ENCODE measurements at places on chromosomes 1 and 21.

DNA sequence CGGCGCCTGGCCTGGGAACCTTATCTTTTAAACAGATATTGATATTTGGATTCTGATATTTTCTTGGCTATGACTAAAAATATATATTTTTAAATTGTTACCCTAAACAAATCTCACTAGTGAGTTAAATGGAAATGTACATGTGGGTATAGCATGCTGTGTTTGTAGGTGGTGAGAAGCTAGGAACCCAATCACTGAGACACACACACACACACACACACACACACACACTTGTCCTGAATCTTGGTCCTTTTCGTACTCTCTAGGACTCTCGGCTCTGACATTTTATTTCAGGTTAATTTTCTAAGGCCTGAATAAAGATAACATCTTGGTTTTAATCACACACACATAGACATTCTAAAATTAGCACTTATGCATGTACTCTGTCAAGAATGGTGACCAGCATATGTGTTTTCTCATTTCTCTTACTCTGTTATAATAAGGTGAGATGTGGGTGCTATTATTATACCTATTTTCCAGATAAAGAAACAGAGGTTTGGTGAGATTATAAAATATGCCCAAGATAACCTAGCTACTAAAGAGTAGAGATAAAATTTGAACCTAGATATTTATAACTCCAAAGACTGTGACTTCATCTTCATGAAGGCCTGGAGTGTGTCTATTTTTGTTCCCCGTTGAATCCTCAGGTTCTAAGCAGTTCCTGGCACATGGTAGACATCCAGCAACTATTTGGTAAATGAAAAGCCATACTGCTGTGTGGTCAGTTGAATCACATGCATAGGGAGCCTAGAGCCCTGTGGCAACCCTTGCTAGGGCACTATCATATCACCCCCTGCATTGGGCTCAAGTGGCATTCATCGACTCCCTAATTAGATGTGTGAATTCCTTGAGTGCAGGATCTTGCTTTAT, 85.0 kb upstream of the RAB3GAP2 start:
- DNase-seq: no peak

GRCh38 chr1:167152192-167152876, 58.5 kb downstream of the STYXL2 start:
- DNase-seq: no peak

DNA sequence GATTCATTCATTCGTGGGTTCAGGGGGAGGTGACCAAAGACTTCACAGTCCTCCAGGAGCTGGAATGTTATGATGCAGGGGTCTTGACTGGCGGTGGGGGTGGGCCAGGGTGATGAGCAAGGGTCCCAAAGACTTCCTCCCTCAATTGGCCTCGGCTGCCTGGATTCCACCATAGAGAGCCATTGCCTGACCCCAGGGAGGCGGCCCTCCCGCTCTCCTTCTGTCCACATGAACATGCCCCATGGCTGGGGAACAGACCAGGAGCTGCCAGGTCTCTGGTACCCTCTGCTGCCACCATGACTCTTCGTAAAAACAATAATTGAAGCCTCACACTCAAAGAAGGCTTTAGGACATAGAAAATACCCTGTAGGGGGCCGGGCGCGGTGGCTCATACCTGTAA, 102.5 kb upstream of the CASZ1 start:
- DNase-seq: no peak

- DNase-seq: no peak
Observed at GRCh38 chr1:7893529-7894180, 40.8 kb upstream of the UTS2 start.

DNA sequence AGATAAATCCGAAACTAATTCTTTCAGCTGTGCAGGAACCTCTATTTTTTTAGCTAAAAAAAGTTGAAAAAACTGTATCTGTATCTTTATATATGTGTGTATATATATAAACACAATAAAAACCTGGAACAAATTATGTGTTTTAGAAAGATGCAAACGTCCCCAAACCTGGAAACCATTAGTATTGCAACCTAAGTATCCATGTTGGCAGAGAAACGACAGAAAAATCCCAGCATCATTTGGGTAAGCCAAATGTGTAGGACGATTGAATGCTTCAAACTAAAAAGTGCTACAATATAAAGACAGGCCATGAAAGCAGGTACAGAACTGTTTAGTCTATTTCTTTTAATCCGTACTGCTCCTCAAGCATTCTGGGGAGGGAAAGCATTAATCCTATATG, 87.9 kb downstream of the AHCTF1 start:
- no peak for DNase-seq

DNA sequence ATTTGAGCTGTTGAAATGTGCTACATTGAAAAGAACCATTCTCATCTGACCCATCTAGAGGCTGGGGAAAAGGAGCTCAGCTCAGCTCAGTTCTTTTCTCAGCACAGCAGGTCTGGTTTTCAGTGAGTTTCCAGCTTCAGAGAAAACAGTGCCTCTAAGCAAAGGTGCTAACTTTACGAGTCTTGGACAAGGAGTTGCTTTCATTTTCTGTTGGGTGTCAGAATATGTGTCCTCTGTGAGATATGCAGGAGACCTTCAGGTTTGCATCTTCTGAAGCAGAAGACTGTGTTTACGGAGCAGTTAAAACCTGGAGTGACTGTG, 321.3 kb upstream of the USP24 start:
- DNase-seq: no peak

DNA sequence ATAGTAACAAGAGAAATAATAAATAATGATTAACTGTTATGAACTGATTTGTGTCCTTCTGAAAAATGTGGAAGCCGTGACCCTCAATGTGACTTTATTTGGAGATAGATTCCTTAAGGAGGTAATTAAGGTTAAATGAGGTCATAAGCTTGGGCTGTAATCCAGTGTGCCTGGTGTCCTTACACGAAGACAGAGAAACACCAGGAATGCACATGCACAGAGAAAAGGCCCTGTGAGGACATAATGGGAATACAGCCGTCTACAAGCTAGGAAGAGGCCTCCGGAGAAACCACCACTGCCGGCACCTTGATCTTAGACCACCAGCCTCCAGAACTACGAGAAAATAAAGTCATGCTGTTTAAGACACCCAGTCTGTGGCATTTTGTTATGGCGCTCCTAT, 215.9 kb downstream of the NEGR1 start:
- no peak for DNase-seq

DNA sequence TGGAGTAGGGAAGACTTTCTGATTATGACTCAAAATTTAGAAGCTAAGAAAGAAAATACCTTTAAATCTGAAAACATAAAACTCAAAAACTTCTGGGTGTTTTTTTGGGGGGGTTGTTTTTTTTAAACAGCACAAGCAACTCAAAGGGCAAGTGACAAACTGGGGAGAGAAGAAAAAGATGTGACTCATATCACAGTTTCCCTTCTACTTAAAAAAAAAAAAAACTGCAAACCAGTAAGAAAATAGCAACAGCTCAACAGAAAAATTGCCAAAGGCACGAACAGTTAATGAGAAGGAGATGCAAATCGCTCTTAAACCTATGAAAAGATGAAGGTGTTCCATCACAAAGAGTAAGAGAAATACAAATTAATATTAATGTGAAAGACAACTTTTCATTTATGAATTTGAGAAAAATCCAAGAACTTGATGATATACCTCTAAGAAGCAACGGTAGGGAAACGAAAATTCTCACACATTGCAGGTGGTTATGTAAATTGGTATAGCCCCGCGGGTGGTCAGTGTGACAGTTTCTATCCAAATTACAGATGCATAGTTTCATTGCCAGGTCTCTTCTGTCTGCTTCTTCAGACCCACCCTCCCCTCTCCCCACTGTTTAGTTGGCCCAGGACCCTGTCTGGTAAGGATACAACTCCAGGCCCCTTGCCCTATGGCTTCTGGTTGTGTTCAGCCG, 9.0 kb downstream of the IFNAR2 start:
- no peak for DNase-seq

DNA sequence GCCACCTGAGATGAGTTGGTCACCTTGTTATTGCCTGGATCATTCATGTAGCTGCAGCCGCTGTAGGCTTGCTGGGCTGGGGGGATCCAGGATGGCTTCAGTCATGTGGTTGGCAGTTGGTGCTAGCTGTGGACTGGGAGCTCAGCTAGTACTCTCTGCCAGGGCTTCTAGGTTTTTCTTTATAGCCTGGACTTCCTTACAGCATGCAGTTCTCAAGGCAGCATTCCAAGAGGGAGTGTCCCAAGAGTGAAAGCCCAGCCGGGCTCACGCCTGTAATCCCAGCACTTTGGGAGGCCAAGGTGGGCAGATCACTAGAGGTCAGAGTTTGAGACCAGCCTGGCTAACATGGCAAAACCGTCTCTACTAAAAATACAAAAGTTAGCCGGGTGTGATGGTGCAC, 23.7 kb upstream of the ACTL8 start:
- DNase-seq: no peak

DNA sequence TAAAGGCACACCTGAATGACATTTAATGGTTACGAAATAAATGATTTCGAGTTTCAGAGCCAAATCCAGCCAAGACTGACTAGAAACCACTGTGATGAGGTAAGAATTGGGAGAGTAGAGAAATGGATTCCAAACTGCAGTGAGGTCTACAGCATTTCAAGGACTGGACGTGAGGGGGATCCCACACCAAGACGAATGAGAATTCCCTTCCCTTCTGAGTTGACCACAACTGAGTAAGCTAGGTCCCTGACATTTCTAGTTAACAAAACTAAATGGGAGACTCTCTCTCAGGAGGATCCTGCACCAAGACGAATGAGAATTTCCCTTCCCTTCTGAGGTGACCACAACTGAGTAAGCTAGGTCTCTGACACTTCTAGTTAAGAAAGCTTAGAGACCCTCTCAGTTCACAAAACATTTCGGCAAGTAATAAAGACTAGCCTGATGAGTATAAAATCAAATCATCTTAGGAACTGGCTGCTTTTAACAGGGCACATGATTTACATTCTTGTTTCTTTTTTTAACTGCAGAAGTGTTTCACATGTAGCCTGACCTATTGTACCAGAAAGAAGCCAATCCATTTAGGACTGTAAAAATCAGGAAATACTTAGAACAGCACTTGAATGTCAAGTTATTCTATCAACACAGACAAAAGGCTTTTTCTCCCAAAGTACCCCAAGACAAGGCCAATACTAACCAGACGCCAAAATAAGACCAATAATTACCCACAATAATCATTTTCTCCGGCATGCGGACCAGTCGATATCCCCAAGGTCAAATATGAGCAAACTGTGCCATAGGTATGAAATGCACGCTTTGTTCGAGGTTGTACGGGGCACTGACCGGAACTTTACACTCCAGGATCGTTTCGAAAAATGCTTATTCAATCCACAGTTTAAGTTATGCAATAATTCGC, 1.4 kb upstream of the SPATA1 start:
- no peak for DNase-seq

- DNase-seq: no peak
Observed at GRCh38 chr1:91765880-91766443, 120.0 kb downstream of the TGFBR3 start.

DNA sequence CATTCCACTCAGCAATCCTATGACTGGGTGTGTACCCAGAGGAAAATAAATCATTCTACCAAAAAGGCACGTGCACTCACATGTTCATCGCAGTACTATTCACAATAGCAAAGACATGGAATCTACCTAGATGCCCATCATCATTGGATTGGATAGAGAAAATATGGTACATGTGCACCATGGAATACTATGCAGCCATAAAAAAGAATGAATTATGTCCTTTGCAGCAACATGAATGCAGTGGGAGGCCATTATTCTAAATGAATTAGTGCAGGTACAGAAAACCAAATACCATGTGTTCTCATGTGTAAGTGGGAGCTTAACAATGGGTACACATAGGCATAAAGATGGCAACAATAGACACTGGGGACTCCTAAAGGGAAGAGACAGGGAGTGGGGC, 39.9 kb upstream of the SLC35F3 start:
- DNase-seq: no peak

DNA sequence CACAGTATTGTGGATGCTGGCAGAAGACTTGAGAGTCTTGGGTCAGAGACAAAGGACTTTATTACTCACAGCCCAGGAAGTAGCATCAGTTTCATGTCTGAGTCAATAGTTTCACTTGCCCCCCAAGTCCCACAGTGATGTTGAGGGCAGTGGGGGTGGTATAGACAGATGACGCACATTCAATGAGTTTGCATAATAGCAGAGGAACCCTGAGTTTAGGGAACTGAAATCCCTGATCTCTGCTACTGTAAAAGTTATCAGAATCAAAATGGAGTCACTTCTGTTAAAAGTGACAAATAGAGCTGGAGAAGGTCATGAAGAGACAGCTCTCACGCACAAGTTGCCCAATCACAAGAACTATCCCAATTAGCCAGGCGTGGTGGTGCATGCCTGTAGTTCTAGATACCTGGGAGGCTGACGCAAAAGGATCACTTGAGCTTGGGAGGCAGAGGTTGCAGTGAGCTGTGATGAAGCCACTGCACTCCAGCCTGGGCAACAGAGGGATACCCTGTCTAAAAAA, 11.5 kb upstream of the HCRTR1 start:
- no peak for DNase-seq

DNA sequence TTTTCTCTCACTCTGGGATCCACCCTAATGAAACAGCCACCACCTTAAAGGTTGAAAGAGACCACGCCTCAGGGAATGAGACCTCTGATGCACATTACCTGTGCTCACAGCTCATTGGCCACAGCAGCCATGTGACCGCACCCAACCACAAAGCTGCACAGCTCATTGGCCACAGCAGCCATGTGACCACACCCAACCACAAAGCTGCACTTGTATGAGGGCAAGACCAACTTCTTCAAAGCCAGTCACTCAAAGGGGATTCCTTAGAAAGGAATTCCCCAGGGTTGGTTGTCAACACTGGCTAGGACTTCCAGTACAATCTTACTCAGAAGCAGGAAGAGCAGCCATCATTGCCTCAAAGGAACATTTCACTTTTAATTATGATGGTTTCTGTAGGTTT, 43.6 kb upstream of the PDE9A start:
- no peak for DNase-seq

GRCh38 chr1:26469558-26469957, 2.7 kb upstream of the HMGN2 start:
- no peak for DNase-seq

DNA sequence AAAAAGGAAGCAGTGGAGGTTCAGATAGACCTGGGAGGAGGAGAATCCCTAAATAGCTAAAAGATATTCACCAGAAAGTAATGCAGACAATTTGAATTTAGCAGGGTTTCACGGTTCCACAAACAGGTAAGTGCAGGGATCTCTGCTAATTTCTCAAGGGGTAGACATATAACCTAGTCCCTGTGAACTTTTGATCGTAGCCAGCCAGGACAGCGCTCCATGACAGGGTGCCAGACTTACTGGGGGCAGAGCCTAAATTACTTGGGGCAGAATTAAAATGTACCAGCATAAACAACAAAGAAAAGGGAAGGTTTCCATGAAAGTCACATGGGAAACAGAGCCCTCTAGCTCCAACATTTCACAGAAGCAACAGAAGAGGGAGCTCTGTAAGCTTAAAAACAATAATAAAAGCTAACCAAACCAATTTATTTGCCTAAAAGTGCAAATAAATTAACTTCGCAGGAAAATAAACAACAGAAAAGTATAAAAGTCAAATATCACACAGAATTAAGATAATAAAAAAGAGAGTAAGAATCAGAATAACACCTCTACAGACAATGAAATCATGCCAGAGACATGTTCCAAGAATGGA, 198.3 kb downstream of the DUSP10 start:
- DNase-seq: no peak

GRCh38 chr1:78211483-78212092, 165.8 kb downstream of the GIPC2 start:
- DNase-seq: no peak

GRCh38 chr1:64701071-64701470, 43.8 kb upstream of the RAVER2 start:
- no peak for DNase-seq

Data from stimulated activated CD8-positive, alpha-beta memory T cell treated with anti-CD3 and anti-CD28 coated beads, Interleukin-2, amount 100 ng/mL, for 1 hour (primary cell).